ENCODE measurements at places on chromosomes 1 and 21.

- peak; percentile 29 for DNase-seq
Measured at GRCh38 chr1:209150114-209150513, 433.4 kb upstream of the CAMK1G start.

DNA sequence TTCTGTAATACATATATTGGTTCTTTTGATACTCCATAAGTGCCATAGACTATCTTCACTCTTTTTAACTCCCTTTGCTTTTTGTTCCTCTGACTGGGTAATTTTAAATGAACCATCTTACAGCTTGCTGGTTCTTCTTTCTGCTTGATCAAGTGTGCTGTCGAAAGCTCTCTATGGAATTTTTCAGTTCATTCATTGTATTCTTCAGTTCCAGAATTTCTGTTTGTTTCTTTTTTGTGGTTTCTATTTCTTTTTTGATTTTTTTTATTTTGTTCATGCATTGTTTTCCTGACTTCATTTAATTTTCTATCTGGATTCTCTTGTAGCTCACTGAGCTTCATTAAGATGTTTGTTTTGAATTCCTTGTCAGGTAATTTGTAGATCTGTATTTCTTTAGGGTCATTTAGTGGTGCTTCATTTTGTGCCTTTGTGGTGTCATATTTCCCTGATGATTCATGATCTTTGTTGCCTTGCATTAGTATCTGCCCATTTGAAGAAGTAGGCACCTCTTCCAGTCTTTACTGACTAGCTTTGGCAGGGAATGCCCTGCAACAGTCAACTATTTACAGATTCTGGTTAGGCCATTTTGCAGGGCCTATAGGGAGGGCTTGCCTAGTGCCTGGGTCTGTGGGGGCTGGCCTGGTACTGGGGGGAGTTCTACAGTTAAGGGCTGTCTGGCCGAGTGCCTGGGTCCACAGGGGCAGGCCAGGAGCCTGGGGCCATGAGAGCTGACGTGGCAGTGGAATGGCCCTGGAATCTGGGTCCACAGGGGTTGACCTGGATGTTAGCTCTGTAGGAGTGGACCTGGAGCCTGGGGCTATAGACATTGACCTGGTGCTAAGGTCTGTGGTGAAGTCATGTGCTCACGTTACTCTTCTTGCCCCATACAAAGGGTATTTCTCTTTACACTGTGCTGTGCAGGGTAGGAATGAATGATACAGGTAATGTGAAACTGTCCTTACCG lies 89.7 kb downstream of the MAGI3 start:
- DNase-seq = no peak

DNA sequence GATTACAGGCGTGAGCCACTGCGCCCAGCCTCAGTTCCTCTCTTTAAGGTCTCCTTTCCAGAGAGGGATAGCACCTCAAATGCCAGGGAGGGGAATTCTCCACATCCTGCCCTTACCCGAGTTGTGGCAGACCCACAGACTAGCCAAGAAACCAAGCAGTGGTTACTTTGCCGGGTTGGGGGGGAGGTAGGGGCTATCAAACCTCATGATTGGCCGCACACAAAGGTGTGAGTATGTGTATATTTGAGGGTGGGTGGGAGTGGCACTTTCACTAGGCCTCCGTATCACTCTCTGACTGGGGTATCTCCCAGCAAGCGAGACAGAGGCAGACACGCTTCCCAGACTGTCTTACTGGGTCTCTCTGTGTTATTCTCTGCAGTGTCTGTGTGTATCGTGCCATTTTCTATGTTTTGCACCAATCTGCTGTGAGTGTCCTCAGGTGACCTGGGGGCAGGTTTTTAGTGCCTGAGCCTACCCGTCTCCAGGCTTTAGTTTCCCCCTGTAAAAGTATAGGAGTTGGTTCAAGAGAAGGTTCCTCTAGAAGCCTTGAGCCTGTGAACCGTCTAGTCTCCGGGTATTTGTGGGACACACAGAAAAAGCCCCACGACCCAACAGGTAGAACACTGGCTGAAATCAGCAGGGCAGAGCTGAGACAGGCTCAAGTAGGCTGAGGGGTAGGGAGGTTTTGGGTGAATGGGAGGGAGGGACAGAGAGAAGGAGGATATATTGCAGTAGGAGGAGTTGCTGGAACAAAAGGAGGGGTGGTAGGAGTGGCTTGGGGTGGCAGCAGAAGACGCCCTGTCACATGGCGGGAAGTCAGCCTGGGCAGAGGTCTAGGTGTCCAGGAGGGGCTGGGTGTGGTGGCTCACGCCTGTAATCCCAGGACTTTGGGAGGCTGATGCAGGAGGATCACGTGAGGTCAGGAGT lies 10.3 kb downstream of the LMNA start:
- DNase-seq = peak; percentile 65

GRCh38 chr21:18251065-18251464 lies 6.4 kb downstream of the CHODL start:
- no peak for DNase-seq

DNA sequence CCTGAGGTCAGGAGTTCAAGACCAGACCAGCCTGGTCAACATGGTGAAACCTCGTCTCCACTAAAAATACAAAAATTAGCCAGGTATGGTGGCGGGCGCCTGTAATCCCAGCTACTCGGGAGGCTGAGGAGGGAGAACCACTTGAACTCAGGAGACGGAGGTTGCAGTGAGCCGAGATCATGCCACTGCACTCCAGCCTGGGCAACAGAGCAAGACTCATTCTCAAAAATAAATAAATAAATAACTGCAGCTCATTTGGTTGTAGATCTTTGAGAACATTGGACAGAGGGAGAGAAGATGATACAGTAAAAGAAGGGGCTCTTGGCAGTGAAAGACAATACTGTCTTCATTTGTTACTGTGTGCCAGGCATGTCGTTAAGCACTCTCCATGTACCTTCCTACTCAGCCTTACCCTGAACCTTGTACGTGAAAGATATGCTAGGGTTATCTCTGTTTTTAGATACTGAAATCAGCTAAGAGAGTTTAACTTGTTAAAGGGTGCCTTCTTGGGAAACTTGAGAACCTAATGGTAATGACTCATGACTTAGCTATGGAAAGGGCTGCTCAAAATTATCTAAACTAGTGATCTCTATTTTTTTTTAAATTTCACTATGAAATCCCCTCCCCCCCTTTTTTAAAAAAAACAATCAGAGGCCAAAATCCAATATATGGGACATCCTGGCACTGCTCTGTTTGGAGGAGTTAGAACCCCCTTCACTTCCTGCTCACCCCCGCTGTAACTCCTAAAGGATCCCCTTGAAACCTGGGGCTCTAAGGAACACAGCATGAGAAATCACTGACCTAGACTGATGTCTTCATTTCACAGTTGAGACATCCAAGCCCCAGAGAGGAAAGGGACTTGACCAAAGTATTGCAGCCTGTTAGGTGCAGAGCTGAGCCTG lies 6.8 kb upstream of the KPNA6 start:
- no peak for DNase-seq

- peak; percentile 86 for DNase-seq
Measured at GRCh38 chr21:29148530-29148929, 18.1 kb downstream of the MAP3K7CL start.

DNA sequence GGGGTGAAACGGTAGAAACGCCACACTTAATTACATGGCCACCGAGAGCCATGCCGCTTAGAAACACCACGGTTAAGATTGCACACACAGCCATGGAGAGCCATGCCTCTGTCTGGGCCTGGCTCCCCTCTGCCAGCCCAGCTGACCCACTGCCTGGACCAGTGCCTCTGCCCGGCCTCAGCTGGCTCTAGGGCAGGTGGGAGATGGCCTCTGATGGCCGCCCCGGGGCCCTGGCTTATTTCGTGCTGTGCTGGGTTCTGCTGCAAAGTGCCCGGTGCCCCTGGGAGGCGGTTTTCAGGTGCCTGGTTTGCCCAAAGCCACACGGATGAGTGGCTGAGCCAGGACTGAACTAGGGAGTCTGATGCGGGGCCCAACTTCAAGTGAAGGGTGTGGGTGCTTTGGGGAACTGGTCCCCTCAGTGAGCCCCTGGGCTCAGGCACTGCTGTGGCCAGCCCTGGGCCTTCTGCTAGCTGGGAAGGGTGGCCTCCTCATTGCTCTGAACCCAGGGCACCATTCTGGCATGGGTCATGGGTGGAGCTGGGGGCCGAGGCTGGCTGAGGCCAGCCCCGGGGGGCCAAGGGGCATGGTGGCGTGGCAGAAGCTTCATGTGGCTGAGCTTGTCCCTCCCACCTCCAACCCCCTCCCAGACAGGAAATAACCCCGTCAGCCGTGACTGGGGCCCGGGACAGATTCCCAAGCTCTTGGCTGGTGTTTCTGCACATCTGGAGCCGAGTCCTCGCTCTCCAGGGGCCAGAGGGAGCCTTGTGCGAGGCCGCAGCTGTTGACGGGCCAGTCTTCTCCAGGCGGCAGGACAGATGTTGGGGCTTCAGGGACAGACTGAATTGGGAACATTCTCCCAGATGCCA lies 1.9 kb upstream of the GPR153 start:
- DNase-seq = peak; percentile 91

- no peak for DNase-seq
Measured at GRCh38 chr1:203178083-203178482, 2.5 kb upstream of the MYBPH start.

DNA sequence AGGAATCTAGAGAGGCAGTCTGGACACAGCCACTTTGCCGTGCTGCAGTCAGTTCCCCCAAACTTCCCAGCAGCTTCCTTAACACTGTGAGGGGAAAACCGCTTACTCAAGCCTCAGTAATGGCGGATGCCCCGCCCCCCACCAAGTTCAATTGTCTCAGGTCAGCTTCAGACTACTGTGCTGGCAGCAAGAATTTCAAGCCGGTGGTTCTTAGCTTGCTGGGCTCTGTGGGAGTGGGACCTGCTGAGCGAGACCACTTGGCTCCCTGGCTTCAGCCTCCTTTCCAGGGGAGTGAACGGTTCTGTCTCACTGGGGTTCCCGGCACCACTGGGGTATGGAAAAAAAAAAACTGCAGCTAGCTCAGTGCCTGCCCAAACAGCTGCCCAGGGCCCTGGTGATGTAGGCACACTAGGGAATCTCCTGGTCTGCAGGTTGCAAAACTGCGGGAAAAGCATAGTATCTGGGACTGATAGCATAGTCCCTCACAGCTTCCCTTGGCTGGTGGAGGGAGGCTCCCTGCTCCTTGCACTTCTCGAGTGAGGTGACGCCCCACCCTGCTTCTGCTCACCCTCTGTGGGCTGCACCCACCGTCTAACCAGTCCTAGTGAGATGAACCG lies 23.7 kb upstream of the HFM1 start:
- no peak for DNase-seq

DNA sequence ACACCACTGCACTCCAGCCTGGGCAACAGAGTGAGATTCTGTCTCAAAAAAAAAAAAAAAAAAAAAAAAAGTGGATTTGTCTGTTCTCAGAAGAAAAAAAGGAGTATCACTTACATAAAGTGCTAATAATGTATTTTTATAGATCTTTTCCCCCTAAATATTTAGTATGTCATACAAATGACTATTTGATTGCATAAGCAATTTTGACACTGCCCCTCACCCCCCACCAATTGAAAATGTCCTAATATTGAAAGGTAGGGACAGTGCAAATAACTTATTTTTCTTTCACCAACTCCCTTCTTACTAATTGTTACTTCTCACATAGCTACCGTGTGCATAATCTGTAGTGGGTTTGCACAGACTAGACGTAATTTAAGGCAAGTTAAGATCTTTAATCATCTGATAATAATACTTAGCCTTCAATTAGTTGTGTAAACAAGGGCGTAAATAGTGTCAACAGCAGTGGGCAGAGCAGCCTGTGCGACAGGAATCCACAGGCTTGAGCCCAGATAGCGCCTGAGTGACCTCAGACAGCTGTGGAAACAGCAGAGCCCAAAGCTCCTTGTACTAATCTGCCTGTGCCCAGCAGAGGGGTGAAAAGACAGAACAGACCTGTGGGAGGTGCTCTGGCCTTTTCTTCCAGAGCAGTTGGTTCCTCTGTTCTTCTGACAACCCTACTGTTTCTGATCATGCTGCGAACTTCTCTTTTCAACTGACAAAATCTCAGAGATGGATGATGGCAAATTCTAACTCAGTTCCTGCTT lies 4.5 kb upstream of the IER5 start:
- DNase-seq = no peak

DNA sequence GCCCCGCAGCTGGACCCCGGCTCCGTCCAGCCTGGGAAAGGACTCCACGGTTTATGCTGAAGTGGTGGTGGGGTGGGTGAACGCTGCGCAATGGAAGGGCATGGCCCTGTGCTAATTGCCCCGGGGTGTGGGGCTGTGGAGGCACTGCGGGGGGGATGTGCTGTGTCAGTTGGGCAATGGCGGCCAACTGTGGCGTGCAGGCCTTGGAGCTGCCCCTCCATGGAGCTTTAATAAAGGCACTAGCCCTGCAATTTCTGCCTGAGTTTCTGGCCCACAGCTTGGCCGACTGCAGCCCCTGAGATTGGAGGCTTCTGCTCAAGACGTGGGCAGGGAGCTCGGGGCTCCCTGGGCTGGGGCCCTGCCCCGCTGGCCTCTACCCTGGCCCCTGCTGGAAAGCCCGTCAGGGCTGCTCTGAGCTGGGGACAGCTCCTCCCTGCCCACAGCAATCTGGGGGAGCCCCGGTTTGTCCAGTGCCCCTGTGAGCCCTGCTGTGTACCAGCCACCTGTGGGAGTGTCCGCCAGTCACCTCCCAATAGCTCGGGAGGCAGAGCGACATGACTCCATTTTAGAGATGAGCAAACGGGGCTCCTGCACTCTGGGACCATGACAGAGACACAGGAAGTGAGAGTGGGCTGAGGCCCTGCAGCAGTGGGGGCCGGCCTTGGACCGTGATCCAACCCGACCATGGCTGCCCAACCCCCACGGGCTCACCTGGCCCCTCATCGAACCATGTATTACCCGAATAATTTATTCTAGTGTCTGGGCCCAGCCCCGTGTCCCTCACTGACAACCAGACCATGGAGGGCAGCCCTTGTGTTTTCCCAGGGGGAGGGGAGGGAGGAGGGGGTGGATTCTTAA lies 8.7 kb upstream of the TNFRSF14 start:
- no peak for DNase-seq

DNA sequence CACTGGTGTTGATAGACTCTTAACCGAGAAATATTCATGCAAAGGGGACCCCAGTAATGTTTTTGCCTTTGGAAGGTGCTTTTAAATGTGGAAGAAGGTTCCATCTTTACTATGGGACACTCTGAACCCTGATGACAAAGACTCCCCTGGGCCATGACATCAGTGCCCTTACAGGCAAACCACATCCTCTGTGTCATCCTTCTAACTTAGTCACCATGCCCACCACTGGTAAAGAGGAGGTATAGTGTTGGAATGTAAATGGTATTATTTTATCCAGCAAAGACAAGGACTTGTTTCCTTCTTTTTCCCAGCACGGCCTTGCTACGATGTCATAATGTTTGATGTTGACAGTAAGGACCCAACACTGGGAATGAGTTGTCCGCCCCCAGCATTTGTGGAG lies 12.6 kb downstream of the METTL13 start:
- no peak for DNase-seq

DNA sequence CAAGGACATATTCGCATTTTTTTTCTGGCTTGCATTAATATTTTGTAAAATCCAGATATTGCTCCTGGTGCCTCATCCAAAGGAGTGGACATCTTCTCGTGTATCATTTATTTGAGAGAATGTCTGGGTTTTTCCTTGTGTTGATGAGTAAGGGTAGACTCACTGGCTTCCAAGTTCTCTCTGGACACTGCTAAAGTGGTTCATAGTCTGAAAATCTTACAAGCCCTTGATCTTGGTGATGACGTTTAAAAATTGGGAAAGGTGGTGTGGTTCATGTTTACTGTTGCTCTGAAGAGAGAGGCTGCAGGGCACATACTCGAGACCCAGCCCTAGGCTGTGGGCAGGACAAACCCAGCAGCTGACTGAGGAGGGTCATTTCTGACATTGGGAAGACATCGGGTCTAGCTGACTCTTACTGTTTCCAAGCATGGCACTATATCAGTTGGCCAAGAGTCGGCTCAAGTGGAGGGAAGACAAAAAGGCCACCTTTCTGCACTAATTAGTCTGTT lies 296.2 kb downstream of the LMX1A start:
- DNase-seq = no peak

GRCh38 chr1:19313961-19314882 lies 2.1 kb downstream of the SLC66A1 start:
- no peak for DNase-seq

Measured in femur (tissue), 1 donor.